ENCODE measurements at places on chromosomes 11 and 22.

GRCh38 chr11:1196516-1197391 is 26.1 kb upstream of the MUC5B start:
- no peak overlapping the region for H3K4me3 ChIP-seq
- H3K27ac ChIP-seq: no peak overlapping the region
- H3K36me3 ChIP-seq: no peaks in the 10 kb centered on the region
- H3K4me1 ChIP-seq: no peaks in the 10 kb centered on the region
- no peaks in the 10 kb centered on the region for H3K27me3 ChIP-seq

GRCh38 chr11:550021-550745 is 10.4 kb downstream of the LMNTD2 start:
- no peak overlapping the region for H3K4me3 ChIP-seq
- no peak overlapping the region for H3K27ac ChIP-seq
- H3K36me3 ChIP-seq: no peaks in the 10 kb centered on the region
- no peak for DNase-seq
- H3K4me1 ChIP-seq: peaks cover 8% of the 10 kb centered on the region
- H3K27me3 ChIP-seq: no peaks in the 10 kb centered on the region

DNA sequence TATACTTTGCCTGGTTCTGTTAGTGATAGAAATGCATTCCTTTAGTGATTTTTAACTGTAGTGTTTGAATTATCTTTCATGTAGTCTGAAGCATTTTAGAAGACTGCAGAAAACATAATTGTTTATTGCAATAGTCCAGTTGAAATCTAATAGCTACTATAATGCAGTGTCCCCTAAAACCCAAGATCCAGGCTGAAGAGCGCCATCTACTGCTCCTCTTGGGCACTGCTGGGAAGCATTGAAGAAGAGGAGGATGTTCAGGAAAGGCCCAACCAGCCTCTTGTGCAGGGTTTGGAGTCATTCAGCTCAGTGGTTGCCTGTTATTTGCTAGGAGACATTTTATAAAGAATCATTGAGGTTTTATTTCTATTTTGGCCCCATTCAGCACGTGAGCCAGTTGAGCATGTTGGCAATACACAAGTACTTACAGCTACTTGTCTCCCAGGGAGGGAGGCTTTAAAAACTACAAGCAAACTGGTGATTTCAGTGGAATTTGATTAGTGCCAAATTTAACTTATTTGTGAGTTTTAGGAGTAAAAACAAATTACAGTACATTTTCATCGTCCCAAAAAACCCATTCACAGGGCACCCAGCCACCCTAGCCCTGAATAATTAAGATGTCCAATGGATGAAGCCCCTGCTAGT is 74.9 kb upstream of the HORMAD2 start:
- no peaks in the 10 kb centered on the region for H3K27me3 ChIP-seq
- no peaks in the 10 kb centered on the region for H3K4me1 ChIP-seq
- H3K4me3 ChIP-seq: no peak overlapping the region
- H3K36me3 ChIP-seq: peaks cover 61% of the 10 kb centered on the region
- H3K27ac ChIP-seq: no peak overlapping the region
- peak; percentile 27 for DNase-seq

DNA sequence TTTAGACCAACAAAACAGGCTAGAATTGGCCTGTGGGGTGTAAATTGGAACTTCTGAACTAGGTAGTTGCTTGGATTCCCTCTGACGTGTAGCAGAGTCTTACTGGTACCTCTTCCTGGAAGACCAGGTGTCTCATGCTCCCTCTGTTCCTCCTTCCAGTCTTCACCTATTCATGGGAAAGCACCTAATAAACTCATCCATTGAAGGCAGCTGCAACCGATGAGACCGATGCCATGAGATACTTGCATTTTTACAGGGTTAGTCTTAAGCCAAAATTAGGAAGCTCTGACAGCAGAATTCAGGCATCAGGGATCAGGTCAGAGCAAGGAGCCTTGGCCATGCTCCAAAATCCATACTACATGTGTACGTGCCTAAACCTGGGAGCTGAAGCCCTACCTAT is 13.2 kb upstream of the HEPHL1 start:
- no peak for DNase-seq
- no peaks in the 10 kb centered on the region for H3K36me3 ChIP-seq
- H3K27me3 ChIP-seq: peaks cover 2% of the 10 kb centered on the region
- no peak overlapping the region for H3K27ac ChIP-seq
- H3K4me3 ChIP-seq: no peak overlapping the region

DNA sequence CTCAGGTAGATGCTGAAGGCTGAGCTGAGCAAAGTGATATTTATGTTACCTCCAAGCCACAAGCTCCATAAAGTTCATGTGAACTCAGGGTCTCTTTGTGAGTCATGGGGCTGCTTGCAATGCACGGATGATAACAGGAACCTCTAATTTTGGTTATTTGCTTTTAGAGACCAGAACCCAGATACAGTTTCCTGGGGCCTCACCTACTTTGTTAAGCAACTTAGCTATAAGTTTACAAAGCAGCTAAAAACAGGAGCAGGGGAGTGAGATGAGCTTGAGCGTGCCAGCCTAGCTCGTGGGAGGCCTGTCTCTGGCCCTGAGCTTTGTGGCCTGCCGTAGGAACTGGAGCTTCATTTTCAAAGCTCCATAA is 29.2 kb downstream of the SREBF2 start:
- peaks cover 6% of the 10 kb centered on the region for H3K36me3 ChIP-seq
- H3K27me3 ChIP-seq: no peaks in the 10 kb centered on the region
- H3K4me3 ChIP-seq: peak overlapping the region; percentile 32

- peak overlapping the region; percentile 39 for H3K4me3 ChIP-seq
- peaks cover 27% of the 10 kb centered on the region for H3K4me1 ChIP-seq
- peak; percentile 13 for DNase-seq
- peak overlapping the region; percentile 58 for H3K27ac ChIP-seq
Observed at GRCh38 chr11:45930031-45930794, 7.8 kb downstream of the LARGE2 start.

DNA sequence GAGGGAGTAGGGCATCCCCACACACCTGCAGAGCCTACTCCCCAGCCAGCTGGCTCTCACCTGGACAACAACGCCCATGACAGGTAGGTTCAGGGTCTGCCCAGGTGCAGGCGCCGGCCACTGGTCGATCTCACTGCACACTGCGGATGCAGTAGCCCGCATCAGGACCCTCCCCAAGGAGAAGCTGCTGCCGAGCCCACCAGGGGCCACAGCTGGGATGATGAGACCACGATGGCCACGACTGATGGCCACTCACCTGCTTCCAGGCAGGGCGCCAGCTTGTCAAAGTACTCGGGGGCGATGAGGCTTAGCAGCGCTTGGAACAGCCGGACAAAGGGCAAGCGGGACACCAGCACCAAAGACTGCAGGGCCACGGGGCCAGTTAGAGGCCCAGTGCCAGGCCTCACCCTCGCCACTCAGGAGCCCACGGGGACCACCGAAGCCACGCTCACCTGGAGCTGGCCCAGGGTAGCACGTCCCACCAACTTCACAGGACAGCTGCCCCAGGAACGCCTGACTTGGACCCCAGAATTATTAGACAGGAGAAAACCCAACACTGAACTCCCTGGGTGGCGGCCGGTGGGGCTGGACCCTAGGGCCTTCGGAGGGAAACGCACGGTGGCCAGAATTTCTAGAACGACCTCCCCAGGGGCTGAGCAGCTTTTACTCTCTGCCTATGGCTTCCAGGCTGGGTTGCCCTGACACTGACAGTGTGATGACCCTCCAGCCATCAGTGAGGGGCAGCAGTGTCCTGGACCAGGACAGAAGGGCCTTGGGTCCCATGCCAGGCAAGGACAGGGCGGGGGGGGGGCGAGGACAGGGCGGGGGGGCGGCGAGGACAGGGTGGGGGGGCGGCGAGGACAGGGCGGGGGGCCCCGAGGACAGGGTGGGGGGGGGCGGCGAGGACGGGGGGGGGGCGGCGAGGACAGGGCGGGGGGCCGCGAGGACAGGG is 8.9 kb upstream of the PLXNB2 start:
- no peaks in the 10 kb centered on the region for H3K36me3 ChIP-seq
- no peak overlapping the region for H3K27ac ChIP-seq
- H3K27me3 ChIP-seq: no peaks in the 10 kb centered on the region
- DNase-seq: no peak

GRCh38 chr22:47020166-47020565 is 257.7 kb downstream of the TBC1D22A start:
- no peak overlapping the region for H3K4me3 ChIP-seq
- H3K4me1 ChIP-seq: no peaks in the 10 kb centered on the region
- no peaks in the 10 kb centered on the region for H3K27me3 ChIP-seq
- no peak for DNase-seq
- H3K36me3 ChIP-seq: peaks cover 4% of the 10 kb centered on the region

- H3K36me3 ChIP-seq: peaks cover 89% of the 10 kb centered on the region
- no peak for DNase-seq
- peaks cover 10% of the 10 kb centered on the region for H3K4me1 ChIP-seq
- H3K4me3 ChIP-seq: no peak overlapping the region
Observed at GRCh38 chr11:35190804-35191348, 51.9 kb downstream of the CD44 start.

DNA sequence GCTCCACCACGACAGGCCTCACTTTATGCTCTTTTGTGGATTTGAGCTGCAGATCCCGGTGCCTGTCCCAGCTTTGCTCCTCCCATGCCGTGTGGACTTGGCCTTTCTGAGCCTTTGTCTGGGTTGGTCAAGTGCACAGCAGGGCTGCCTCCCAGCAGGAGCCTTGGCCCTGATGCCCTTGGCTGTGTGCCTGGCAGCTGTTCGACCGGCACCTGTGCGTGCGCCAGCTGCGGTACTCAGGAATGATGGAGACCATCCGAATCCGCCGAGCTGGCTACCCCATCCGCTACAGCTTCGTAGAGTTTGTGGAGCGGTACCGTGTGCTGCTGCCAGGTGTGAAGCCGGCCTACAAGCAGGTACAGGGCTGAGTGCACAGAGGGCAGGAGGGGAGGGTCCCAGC is 46.5 kb downstream of the MYO7A start:
- H3K4me3 ChIP-seq: no peak overlapping the region
- no peak for DNase-seq
- H3K27me3 ChIP-seq: no peaks in the 10 kb centered on the region
- H3K27ac ChIP-seq: no peak overlapping the region

GRCh38 chr22:50118129-50118528 is 28.3 kb downstream of the MOV10L1 start:
- no peak overlapping the region for H3K4me3 ChIP-seq
- no peaks in the 10 kb centered on the region for H3K27me3 ChIP-seq
- H3K4me1 ChIP-seq: no peaks in the 10 kb centered on the region
- no peak for DNase-seq
- no peaks in the 10 kb centered on the region for H3K36me3 ChIP-seq

DNA sequence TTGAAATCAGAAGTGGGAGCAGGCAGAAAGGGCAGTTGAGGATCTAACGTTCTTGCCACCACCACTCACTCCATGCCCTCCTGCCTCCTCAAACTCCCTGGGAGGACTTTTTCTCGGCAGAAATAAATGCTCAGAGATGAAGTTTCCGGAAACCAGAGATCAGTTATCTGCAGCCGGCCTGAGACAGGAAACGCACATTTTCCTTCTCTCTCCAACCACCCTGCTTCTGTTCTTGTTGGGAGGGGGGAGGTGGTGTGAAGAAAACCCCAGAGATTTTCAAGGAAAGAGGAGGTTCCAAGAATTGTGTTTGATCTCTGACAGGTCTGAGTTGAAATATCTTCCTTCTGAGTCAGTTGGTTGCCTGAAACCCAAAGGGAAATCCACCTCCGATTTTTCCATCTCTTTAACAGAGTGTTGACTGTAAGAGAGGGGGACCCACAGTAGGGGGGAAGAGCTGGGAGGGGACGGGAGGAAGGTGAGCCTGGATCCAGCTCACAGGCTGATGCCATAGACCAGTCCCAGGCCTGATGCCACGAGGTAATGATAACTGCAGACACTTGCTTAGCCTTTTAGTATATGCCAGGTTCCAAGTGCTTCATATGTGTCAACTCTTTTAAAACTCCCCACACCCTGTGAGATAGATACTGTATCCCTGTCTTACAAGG is 100.8 kb downstream of the TRAF6 start:
- H3K4me1 ChIP-seq: peaks cover 32% of the 10 kb centered on the region
- DNase-seq: no peak
- no peaks in the 10 kb centered on the region for H3K27me3 ChIP-seq
- H3K4me3 ChIP-seq: no peak overlapping the region
- H3K36me3 ChIP-seq: no peaks in the 10 kb centered on the region

GRCh38 chr11:95296621-95297025 is 65.6 kb upstream of the SESN3 start:
- H3K4me3 ChIP-seq: no peak overlapping the region
- no peak for DNase-seq
- no peaks in the 10 kb centered on the region for H3K27me3 ChIP-seq
- peaks cover 9% of the 10 kb centered on the region for H3K4me1 ChIP-seq
- no peak overlapping the region for H3K27ac ChIP-seq

- H3K4me3 ChIP-seq: peak overlapping the region; percentile 79
- H3K36me3 ChIP-seq: peaks cover 14% of the 10 kb centered on the region
- DNase-seq: no peak
- no peaks in the 10 kb centered on the region for H3K27me3 ChIP-seq
- H3K27ac ChIP-seq: peak overlapping the region; percentile 85
Observed at GRCh38 chr11:119030029-119030328, 698 bp downstream of the SLC37A4 start.

DNA sequence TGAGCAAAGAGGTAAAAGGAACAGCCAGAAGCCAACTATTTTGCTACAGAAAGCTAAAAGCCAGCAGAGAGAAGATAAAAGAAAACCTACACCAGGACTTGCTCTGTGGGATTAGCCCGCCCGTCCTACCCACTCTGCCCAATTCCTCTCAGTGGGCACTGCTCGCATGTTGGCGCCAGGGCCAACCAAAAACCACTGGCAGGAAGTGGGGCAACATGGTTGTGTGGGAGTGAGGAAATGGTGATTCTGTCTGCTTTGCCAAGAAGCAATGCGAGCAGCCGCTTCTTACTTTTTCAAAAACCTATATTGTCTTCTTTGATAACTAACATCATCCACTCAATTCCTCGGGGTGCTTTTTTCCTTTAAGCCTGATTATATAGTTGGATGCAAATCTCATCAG is 14.2 kb upstream of the APOA1 start:
- H3K27ac ChIP-seq: peak overlapping the region; percentile 55
- H3K4me1 ChIP-seq: peaks cover 55% of the 10 kb centered on the region
- peak; percentile 32 for DNase-seq
- H3K36me3 ChIP-seq: peaks cover 24% of the 10 kb centered on the region

DNA sequence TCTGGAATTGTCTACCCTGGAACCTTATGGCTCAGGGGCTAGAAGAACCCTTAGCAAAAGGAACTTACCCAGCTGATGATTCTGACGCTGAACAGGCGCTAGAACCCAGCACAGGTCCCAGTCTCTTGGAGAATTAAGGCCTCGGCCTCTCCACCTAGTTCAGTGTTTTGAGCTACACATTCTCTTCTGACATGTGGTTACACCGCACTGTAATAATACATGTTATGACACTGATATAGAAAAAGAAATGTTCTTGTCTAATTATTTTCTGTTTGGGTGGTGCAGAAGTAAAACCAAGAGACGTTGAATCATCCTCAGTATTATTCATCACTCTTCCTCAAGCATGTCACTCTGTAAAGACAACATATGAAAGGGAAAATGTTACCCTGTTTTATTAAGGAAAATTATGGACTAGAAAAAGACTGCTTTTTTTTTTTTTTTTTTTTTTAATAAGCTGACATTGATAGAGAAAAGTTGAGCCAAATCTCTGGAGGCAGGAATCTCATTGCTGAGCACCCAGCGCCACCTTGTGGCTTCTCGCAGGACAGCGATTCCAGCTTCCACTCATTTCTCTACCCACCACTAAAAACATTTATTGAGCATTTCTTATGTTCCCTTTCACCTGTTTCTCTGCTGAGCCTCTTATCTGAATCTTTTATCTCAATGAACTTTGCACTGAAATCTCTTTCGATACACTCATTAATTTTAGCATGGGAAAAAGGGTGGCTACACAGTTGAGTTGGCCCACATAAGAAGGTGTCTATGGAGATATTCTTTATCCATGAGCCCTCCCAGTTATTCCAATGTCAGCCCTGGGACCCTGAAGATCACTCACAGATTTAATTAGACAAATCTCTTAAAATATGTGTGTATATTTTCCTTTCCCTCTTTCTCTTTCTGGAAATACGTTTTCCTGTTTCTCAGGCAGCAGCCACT is 12.6 kb upstream of the APLNR start:
- no peaks in the 10 kb centered on the region for H3K4me1 ChIP-seq
- H3K4me3 ChIP-seq: no peak overlapping the region
- no peak overlapping the region for H3K27ac ChIP-seq
- no peaks in the 10 kb centered on the region for H3K36me3 ChIP-seq
- peak; percentile 3 for DNase-seq
